Left renal cortex interstitium (tissue), 4 donors: ENCODE measurements at places on chromosomes 7 and 10.

DNA sequence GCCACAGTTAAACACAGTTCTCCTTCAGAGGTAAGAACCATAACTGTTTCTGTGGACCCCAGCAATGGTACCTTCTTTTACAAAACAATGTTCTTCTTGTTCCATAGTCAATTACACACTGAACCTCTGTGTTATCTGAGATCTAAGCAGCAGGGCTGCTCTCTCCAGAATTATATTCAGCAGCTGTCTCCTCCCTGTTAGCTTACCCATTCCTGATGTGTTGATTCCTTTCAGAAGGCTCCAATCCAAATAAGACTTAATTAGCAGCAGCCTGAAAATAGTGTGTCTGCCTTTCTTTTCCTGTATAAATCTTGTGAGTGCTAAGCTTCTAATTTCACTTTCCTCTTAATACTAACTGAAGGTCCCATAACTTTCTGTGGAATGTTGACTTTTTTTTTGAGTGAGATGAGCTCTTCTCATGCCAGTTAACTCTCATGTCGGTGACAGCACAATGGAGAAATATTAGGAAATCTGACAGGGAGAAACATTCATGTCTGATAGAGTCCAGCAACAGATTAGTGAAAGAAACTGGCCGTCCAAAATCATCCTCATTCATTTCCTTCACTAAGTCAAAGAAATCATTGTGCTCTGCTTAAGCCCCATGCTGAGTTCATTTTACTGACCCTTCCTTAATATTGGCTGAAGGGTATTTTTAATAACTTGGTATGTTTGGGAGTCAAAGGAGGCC is 226.5 kb downstream of the PRKG1 start:
- no peak for DNase-seq

- DNase-seq, result no peak
Measured at GRCh38 chr7:95263785-95264362, 60.5 kb downstream of the PON1 start.

DNA sequence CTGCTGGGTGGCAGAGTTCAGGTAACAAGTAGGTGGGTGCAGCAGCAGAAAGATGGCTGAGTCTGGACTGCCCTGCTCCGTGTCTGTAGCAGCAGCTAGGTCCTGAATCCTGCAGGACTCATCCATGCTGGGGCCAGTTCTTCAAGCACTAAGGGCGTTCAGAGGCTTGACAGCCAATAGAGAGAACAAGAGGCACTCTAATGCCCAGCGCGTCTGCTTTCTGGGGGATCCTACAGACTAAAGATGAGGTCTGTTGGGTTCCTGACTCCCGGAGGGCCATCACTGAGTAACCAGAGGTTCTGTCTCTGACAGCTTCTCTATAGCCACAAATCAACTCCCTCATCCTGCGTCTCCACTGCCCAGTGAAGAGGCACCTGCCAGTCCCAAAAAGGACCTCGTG is 125.5 kb downstream of the PTPN20 start:
- DNase-seq, result no peak

GRCh38 chr10:55237462-55237861 is 436.4 kb upstream of the PCDH15 start:
- DNase-seq, result no peak

GRCh38 chr10:26593896-26594295 is 103.6 kb upstream of the PDSS1 start:
- DNase-seq, result no peak

DNA sequence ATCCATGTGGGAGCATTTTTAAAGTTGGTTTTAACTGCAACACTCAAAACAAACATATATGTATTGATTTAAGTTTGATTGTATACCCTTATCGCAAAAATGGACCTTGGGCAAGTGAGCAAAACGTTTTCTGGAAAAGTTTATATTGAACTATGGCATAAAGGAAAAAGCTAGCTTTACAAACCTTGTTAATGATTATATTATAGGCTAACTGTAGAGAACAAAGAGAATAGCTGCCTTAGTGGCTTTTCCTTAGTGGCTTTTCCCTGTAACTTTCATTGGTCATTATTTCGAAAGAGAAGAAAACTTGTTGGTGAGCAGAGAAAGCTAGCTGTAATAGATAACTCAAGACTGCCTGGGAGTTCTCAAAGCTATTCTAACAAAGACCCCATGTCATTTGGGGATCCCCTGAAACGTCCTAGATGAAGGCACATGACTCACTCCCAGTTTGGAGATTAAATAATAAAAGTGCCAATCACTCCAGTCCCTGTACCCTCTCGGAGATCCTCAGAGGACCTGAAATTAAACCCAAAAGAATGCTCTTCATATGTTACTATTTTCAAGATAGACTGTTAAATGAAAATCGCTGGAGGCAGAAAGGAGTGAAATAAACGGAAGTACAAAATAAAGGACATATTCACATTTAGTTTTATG is 92.1 kb downstream of the SRI start:
- no peak for DNase-seq

- DNase-seq, result no peak
Measured at GRCh38 chr7:25846722-25847121, 305.3 kb upstream of the NFE2L3 start.

DNA sequence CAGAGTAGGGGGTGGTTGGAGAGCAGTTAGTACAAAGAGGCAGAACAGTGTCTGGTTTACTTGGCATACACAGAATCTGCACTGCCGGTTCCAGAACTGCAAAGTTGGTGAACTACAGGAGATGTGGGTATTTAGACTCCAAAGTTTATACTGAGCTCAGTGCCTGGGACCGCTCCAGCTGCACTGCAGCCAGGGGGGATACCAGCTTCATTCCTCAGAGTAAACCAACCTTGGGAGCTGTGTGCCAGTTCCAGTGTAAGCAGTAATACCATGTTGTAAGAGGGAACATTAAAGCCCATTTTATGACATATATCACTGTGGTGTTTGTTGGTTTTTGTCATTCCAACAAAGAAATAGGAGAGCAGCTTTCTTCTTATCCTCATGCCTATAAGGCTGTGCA is 23.4 kb downstream of the LOXL4 start:
- DNase-seq, result no peak

- no peak for DNase-seq
Measured at GRCh38 chr7:105743351-105744090, 132.9 kb downstream of the ATXN7L1 start.

GRCh38 chr7:106138776-106139175 is 26.7 kb upstream of the SYPL1 start:
- no peak for DNase-seq

GRCh38 chr7:16411391-16411790 is 9.9 kb downstream of the CRPPA start:
- DNase-seq, result no peak
